NCI-H226 (cell line): ENCODE measurements at places on chromosomes 2 and 18.

DNA sequence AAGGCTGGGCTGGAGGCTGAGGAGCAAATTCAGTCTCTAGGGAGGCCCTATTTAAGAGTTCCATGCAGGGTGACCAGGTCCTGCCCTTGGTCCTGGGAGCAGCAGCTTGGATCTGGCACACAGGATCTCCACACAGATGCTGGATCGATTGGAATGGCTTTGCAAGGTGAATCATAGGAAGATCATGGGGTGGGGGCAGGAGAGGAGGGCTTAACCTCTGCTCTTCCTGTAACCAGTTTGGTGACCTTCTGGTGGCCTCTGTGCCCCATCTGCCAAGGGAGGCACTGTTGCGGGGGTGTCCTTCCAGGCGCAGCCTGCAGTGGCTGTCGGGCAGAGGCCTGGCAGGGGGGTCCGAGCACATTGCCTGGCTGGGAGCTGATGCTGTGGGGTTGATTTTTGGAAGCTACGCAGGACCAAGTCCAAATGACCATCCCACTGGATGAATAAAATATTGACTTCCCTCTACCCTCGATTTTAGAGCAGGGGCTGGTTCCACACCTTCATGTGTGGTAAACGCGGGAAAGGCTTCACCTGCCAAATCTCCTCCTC, 79.7 kb downstream of the EDAR start:
- DNase-seq: no peak

DNA sequence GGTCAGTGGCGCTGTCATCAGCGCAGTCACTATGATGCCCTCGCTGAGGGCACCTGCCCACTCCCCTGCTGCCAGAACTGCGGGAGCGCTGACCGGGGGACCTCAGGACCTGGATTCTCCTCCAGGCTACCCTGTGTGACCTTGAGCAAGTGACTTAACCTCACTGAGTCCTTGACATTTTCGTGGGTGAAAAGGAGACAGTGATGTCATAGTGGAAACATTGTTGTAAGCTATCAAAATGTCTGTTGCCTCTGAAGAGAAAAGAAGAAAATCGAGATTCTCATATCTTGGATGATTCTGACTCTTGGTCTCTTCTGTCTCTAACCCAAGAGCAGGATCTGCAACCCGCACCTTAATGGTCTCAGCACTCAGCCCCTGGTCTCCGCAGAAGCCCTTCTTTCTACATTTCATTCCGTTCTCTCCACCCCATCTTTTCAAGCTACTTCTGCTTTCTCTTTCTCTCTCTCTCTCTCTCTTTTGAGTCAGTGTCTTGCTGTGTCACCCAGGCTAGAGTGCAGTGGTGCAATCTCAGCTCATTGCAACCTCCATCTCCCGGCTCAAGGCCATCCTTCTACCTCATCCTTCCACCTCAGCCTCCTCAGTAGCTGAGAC, 978 bp upstream of the TUBA4A start:
- DNase-seq: no peak

DNA sequence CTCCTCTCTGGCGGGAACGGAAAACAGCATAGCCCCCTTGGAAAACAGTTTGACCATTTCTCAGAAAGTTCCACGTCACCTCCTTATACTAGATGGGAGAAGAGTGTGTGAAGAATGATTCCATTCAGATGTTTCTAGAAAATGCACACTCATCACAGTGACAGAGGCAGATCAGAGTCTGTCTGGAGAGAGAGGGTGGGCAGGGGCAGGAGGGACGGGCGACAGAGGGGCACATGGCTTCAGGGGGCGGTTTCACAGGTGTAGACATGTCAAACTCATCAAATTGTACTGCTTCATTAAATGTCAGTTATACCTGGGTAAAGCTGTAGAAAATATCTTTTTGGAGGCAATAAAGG, 88.8 kb upstream of the TAF1B start:
- DNase-seq: no peak

GRCh38 chr18:54939361-54939917, 19.8 kb downstream of the CCDC68 start:
- DNase-seq: no peak

- no peak for DNase-seq
Observed at GRCh38 chr2:17497718-17498117, 20.5 kb downstream of the RAD51AP2 start.

- no peak for DNase-seq
Observed at GRCh38 chr18:32446780-32447179, 23.9 kb downstream of the GAREM1 start.

DNA sequence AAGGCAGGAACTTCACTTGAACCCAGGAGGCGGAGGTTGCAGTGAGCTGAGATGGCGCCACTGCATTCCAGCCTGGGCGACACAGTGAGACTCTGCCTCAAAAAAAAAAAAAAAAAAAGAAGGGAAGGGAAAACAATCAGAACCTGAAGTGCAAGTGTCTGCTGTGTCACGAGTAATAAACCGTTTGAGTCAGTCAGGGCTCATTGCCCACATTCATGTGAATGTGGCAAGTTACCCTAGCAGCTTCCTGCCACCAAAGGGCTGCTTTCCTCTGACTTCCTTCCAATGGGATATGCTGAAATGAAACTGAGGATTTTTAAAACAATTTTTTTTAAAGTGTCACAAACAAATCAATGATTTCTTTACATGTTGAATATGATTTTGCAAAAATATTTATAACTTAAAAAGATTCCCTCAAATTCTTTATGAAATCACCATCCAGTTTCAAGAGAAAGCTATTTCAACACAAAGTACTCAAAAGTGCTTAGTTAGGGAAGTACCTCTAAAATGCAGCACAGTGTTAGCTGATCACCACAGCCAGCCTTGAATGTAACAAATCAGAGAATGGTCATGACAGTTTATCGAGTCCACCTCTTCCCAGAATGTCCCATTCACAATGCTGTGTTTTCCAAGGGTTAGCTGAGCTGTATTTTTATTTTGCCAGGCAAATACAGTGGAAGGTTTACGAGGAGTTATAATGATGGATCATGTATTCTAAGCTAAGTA, 36.4 kb downstream of the WDSUB1 start:
- DNase-seq: peak; percentile 30

- no peak for DNase-seq
Observed at GRCh38 chr18:5841518-5841917, 53.8 kb downstream of the TMEM200C start.

DNA sequence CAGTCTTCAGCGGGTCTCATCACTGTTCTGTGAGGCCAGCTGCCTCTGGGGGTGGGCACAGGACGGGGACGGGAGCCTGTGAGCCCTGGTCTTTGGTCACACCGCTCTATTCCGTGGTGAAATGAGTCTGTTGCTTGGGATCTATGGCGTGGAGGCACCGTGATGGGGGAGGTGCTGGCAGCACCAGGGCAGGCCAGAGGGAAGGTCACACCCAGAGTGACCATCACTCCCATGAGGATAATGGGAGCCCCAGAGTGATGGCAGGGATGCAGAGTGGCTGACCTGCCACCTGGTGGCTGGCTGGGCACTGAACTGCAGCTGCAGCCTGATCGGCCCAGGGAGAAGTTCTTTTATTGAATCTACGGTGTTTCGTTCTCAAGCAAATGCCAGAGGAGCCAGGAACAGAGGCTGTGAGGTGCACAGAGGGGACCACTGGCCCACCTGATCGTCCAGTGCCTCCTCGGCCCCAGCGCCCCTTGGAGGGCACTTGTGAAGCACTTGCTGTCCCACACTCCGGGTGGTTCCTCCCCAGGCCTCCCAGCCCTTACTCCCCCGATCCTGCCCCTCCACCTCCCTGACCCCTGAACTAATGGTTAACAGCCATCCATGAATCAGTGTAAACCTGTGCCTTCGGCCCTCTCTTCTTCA, 17.9 kb downstream of the KCNIP3 start:
- peak; percentile 45 for DNase-seq

DNA sequence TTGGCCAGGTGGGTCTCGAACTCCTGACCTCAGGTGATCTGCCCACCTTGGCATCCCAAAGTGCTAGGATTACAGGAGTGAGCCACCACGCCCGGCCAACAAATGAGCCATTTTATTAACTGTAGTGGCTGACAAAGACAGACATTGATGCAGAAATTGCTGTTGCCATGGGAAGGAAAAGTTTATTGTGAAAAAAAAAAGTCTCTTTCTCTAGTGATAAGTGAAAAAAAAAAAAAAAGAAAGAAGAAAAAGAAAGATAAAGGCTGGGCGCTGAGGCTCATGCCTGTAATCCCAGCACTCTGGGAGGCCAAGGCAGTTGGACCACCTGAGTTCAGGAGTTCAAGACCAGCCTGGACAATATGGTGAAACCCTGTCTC, 39.8 kb upstream of the RAB1A start:
- DNase-seq: no peak

- no peak for DNase-seq
Observed at GRCh38 chr2:125581557-125581956, 1074.4 kb upstream of the GYPC start.

DNA sequence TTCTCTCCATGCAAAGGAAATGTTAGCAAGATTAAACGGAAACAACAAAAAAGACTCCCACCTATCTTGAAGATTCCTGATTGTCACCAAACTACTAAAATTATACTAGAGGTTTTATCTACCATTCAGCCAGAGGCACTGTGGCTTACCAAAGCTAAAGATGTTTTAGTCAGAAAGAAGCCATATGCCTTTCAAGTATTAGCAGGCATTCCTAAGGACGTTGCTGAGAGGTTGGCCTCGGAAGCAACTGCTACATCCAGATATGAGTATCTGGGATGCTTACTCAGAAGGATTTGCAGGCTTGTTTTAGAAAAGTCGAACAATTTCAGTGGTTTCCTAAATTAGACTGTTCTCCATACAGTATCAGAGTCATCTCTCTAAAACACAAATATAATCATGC, 88.3 kb upstream of the UBE2E3 start:
- DNase-seq: no peak

GRCh38 chr2:77608510-77608909, 86.3 kb upstream of the LRRTM4 start:
- DNase-seq: no peak

DNA sequence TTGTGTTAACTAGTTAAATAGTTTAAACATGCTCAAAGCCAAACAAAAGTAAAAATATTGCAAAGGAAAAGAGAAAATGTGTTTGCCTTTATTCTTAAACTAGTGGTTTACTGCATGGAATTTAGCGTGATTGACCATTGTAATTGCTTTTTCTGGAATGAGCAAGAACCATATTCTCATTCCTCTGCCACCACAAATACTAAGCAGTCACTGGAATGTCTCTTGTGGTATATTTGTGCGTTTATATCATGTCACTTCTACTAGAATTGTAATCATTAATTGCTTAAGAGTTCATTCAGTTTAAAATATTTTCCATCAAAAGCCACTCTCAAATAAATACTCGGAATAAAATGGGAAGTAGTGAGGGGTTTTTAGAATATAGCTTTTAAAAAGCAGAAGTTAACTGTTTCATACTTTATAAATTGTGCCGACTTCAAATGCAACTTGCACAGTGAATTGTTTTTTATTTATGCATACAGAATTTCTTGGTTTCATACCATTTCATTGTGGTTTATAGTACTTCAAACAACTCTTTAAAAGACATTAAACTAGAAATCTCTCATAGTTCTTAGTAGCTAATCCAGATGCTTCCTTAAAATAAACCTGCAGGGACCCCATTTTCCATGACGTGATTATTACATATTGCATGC, 288.1 kb downstream of the EPHA4 start:
- no peak for DNase-seq

DNA sequence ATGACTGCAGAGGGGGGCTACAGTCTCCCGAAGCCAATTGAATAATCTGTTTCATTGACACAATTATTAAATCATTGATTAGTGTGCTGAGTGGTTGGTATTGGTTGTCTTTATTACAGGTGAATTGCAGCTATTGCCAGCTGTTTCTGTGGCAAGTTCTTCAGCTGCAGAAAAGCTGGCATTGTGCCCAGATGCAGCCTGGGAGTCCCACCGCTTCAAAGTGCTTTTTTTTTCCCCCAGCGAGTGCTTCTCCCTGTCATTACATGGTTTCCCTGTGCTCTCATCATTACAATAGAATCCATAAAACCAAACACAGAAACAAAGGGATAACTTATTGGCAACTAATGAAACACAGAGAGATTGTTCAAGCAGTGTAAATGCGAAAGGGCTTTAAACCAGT, 164.7 kb downstream of the GRB14 start:
- no peak for DNase-seq

DNA sequence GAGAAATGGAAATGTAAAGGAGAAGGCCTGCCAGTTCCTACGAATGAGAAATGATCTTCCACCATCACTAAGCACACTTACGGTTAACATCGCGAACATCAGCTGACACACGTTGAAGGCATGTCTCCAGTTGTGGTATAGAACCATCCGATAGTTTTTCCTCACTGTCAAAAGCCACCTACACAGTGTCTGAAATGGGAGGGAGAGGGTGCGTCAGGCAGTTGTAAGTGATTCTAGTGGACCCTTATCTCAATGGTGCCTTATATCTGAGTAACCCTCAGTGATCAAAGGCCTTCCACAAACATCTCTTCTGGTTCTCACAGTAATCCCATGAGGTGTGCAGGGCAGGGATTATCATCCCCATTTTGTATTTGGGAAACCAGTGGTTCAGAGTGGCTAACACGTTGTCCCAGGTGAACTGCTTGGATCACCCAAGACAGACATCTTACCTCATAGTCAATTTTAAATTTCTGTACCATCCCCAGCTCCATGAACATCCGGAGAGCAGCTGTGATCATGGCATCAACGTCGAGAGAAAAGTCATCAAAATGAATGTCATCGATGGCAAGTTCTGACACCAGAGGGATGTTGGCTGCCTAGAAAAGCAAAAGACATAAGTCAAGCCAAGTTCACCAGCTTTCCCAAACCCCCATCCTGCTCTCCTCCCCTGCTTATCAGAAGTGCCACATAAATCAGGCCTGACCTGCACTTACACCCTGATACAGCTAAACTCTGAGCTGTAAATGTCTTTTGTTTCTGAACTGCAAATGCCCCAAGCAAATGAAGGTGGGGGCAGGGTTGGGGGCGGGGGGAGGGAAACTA, 335.2 kb downstream of the AGPS start:
- DNase-seq: peak; percentile 51

- DNase-seq: no peak
Observed at GRCh38 chr2:200913654-200914053, 24.5 kb downstream of the NIF3L1 start.

DNA sequence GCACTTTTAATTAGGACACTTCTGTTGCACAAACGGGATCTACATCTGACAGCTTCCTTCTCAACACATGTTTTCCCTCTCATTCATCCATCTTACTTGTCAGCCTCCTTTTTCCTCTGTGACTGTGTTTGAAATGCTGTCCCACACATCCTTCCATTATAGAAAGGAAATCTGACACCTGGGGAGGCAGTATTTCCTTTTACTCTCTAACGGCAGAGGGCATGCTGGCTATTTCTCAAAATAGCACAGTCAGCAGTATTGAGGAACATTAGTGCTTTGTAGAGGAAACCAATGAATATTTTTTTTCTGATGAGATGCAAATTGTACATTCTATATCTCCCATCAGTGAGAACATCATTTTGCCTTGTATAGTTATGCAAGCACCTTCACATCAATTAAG, 668.7 kb downstream of the SLC4A3 start:
- no peak for DNase-seq

- DNase-seq: no peak
Observed at GRCh38 chr2:36477315-36477714, 120.7 kb downstream of the FEZ2 start.

- DNase-seq: no peak
Observed at GRCh38 chr18:28193177-28193778, 16.3 kb upstream of the CDH2 start.

GRCh38 chr2:150732491-150732890, 245.0 kb upstream of the RND3 start:
- no peak for DNase-seq

GRCh38 chr2:169507698-169508097, 1.8 kb upstream of the KLHL41 start:
- peak; percentile 14 for DNase-seq
